ENCODE measurements at places on chromosomes 6 and 20. TPM values are rescaled to one million over a fixed set of nuclear protein-coding genes. Genes with fewer than 3 reads are reported as not detected.

DNA sequence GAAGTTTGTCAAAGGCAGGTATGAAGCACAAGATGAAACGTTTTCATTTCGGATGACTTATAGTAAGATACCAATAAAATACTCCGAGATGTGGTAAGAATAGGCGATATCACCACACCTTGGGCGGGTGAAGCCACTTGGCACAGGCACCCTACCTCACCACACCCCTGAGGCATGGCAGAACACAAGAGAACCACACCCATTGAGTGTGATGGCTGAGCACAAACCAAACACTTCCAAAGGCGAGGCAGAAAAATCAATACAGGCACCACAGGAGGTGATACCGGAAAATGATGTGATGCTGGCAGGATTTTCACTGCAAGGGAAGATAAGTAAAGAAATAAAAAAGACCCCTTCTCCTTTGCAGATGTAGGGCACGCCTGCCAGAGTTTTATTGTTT, 332.9 kb upstream of the PRDM1 start:
- DNase-seq = no peak

- DNase-seq = no peak
These were observed 22.7 kb upstream of the FBXL4 start for GRCh38 chr6:98970469-98970868.

- no peak for DNase-seq
These were observed 377.1 kb upstream of the BTBD3 start for GRCh38 chr20:11540558-11540957.

Gene MARCKS
- total RNA-seq = 40.7 TPM

Gene BPIFB1
- total RNA-seq = not detected

Gene TDRD6
- not detected for total RNA-seq

All from IMR-90 (cell line).